HL-60 (cell line): ENCODE measurements at places on chromosomes 5 and 9.

DNA sequence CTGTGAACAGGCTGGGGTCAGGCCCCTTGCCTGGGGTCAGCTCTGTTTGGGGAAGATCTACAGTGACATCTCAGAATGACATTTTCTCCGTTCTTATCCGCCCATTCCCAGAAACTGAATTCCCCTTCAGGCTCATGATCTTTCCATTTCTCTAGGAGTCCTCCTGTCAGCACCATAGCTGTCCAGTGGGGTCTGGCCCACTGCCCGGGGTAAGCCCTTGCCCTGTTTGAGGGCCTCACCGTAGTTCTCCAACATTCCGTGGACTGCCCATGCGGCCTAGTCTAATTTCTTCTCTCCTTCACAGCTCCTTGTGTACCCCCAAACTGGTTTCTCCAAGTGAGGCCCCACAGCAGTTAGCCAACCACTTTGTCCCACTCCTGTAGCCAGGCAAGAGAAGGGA lies 68.4 kb downstream of the ENTREP1 start:
- no peak for DNase-seq

- peak; percentile 20 for DNase-seq
Observed at GRCh38 chr9:3526997-3527940, 1.5 kb upstream of the RFX3 start.

DNA sequence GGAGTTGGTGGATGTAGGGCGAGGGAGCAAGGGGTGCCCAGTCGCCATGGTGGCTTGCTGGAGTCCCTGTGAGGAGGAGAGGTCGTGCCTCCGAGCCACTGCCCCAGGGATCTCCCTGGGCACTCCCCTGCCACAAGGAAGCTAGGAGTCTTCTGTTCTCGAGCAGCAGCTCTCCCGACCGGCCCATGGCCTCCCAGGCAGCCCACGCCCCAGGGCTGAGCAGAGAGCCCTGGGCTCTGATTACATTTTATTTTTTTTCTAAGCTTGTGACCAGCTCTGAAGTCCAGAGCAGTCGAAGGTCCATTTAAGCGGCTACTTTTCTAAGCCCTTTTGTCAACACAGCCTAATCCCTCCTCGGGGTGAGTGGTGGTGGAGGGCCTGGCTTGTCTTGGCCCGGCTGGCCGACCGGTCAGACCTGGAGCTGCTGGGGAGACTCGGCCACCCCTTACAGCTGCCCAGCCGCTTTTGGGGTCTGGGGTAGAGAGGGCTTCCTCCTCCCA lies 2.1 kb downstream of the RXRA start:
- DNase-seq: no peak

- DNase-seq: no peak
Observed at GRCh38 chr9:19104515-19105282, 2.0 kb upstream of the HAUS6 start.

GRCh38 chr9:114093031-114093471 lies 6.0 kb downstream of the KIF12 start:
- no peak for DNase-seq

GRCh38 chr5:126433701-126434100 lies 10.5 kb downstream of the GRAMD2B start:
- DNase-seq: no peak

DNA sequence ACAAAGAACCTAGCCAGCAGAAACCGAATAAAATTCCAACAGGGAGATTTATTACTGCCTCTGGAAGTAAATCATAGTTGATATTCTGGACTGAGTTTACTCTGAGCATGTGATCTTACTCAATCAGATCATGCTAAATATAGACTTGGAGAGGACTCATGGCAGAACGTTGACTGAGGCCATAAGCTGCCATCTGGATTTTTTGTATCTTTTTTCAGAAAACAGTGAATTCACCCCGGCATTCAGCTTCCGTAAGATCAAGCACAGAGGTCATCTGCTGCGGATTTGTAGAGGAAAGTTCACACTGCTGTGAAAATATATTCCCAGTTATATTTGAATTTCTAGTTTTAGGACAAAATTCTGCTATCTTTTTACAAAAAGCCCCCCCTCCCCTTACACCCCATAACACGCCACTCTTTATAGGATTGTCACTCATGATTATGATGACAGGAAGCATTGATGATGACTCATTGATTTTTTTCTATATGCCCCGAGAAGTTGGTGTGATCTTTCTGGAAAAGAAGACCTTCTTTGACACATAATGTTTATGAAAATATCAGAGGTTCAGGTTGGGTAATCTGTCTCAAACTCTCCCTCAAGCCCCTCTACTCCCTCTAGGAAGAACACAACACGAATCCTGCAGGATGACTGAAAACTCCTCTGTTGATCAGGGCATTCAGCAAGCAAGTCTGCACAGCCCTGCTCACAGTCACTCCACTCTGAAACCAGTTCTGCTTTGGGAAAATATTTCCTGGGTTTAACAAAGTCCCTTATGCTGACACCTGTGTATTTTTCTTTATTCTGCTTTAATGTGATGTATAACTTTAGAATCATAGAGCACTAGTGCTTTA lies 70.8 kb downstream of the NXNL2 start:
- DNase-seq: no peak

GRCh38 chr9:133638076-133638475 lies 1.9 kb downstream of the DBH start:
- DNase-seq: no peak

DNA sequence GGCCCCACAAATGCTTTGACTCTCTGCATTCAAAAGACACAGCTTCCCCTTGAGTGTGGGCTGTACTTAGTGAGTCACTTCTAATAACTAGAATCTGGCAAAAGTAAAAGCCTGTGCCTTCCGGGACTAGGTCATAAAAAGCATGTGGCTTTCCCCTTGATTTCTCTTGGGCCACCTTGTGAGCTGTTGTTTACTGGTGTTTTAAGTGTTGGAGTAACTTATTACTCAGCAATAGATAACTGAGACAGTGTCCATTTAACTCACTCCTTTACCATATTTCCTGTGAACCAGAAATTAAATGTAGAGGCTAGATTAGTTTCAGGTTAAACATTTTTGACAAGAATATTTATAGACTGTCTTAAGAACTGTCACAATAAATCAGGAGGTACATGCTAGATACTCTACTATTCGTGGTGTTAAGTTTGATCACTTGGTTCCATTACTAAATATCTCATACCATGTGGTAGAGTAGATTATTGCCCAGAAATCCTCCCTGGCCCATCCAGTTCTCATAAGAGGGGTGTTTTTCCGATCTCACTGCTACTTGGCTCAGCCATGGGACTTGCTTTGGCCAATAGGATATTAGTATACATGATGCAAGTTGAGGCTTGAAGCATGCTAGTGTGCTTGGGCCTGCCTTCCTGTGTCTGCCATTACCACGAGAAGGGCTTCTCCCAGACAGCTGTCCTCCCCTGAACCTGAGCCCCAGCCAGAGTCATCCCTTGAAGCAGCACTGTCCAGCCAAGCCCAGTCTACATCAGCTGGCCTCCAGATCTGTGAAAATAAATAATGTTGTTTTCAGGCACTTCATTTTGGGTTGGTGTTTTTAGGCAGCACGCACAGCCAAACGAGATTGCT lies 10.4 kb upstream of the CMBL start:
- DNase-seq: no peak

GRCh38 chr9:92938025-92938424 lies 9.3 kb upstream of the FGD3 start:
- DNase-seq: no peak

DNA sequence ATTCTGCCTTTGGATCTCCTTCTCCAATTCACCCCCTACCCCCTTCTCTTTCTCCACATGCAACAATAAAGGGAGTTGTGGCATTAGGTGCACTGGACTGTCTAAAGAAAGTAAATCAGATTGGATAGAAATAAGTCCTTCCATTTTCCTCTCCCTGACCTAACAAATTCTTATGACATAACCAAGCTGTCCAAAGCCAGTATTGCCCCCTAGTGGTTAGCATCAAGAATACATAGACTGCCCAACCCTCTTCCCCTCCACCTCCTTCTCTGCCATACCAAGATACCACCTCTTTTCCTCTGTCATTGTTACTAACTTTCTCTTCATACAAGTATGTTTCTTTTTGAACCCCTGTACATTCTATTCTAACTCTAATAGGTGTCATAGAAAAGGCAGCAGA lies 45.7 kb downstream of the PPARGC1B start:
- peak; percentile 30 for DNase-seq

DNA sequence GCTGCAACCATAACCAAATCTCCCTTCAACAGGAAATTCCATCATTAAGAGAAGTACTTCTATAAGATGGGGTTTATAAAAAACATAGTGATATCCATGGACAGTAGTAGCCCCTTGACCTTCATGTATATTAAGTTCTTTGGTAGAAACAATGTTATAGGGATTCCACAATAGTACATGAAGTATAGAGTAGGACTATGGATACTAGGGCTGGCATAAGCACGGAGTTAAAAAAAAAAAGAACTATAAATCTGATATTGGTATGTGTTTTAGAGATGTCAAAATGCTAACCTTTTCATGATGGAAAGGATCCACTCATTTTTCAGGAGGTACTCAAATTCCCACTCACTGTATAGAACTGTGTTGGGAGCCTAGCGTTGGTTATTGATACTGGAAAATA lies 337.6 kb downstream of the FGF10 start:
- no peak for DNase-seq

GRCh38 chr5:157148734-157149615 lies 6.3 kb upstream of the MED7 start:
- peak; percentile 64 for DNase-seq

GRCh38 chr5:155295111-155295510 lies 281.6 kb downstream of the KIF4B start:
- no peak for DNase-seq

- no peak for DNase-seq
Observed at GRCh38 chr5:89983216-89983615, 426.3 kb downstream of the CETN3 start.

DNA sequence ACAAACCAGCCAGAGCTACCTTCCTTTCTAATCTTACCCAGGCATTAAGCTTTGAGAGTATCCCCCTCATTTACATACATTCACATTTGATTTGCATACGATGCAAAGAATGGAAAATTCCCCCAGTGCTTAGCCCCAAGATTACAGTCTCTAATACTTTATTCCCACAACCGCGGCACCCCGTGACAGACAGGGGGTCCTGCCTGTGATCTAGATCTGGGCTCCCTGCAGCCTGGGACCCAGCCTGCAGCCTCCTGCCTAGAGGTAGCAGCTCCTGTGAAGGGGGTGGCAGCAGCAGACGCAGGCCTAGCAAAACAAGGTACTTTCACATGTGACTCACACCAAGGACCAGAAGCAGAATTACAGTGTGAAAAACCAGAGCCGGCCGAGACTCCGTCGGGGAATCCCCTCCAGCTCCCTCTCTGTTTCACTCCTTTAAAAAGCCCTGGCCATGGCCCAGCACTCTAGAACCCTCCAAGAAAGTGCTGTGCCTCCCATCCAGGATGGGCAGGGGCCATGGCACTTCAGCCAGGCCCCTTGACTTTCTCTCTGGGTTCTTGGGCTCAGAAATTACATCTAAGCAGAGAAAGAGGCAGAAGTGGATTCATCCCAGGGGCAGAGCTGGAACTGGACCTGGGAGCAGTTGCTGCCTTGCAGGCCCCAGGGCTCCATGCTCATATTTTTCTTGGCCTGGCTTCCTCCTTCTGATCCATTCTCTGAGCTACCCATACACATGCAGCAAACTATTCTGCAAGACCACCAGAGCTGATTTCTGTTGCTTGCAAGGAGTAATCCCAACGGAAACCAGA lies 14.0 kb upstream of the TCF7 start:
- DNase-seq: no peak

DNA sequence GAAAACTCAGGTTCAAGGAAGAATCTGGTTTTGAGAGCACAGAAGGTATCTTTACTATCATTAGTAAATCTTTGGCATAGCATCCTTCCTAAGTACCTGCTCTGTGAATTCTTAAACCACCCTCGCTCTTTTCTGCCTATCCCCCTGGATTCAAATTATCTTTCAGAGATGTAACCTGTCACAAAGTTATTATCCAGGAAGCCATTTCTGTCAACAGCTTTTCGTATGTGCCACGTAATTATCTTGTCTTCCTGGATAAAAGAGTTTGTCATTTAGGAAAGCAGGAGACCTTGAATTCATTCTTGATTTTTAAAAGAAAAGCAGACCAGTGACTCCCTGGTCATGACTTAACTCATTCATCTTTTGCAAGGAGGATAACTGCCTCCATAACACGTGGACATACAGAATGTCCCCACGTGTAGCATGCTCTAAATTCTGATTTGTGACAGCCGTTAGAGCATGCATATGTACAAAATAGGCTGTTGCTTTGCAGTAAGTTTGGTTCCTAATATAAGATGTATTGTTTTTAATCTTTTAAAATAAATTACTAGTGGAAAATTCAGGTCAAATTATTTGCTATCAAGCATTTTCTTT lies 189.0 kb downstream of the TRIO start:
- no peak for DNase-seq

DNA sequence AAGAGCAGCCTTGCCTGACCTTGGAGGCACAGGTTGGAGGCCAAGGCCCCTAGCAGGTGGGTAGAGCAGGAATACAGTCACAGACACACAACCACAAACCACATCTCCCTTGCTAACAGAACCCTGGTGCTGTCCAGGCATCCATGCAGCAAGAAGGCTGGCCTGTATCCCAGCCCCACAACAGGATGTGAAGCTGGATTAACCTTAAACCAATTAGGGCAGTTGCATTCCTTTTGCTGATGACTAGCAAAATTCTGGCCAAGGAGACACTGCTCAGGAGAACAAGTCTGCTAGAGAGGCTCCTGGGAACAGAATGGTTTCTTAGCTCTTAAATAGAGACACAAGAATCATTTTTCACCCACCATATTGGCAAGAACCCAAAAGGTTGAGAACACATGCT lies 97.8 kb downstream of the C5orf15 start:
- DNase-seq: no peak

DNA sequence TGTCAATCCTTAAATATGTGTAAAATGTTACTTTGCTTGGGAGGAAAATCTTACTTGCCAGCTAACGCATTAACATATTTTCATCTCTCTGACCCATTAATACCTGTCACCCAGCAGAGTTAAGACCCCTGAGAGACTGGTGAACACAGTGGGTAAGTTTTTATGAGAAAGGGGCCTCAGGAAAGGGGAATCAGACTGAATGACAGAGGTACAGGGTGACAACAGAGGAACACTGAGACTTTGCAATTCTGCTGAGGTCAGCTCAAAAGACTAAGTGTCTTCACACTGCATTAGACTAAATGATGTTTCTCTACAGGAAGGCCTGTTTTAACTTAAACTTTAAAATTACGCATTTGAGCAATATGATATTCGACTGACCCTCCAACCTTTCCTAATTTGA lies 223.8 kb downstream of the EFNA5 start:
- DNase-seq: no peak
